ENCODE measurements at places on chromosomes 11 and 22.
A peak's percentile ranks its signal among the peaks of the same experiment; 100 is the strongest.

DNA sequence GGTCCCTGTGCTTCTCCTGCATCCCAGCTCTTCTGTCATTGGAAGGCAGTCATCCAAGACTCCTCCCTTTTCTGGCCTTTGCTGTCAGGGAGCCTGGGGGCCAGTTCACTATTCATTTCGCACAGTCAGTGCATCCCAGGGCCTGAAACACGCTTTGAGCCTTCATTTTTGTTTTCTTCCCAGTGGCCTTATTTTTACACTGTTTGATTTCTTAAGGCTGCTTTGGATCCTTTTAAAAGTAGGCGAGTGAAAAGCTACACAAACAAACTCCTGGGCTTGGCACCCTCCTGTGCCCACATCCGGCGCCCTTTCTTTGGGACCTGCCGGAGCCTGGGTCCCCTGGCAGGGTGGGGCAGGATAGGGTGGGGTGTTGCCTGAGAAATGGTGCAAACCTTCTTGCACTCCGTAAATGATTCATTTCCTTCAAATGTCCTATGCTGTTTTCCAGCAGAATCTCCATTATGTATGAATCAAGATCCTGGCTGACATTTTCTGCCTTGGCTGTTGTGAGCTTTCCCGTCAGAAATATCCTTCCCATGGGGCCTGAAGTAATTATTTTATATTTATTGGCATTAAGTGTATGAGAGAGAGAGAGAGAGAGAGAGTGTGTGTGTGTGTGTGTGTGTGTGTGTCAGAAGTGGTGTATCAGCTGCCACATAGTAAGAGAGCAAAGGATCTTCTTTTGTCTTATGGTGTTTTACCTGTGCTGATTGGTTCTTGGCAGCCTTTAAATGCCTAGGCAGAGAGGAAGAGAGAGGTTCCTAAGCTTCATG, 45.6 kb downstream of the BCR start:
- DNase-seq, result no peak

- DNase-seq, result no peak
Observed at GRCh38 chr11:14374922-14375830, 16.2 kb upstream of the RRAS2 start.

GRCh38 chr11:76184551-76184993, 21.7 kb downstream of the WNT11 start:
- DNase-seq, result no peak

DNA sequence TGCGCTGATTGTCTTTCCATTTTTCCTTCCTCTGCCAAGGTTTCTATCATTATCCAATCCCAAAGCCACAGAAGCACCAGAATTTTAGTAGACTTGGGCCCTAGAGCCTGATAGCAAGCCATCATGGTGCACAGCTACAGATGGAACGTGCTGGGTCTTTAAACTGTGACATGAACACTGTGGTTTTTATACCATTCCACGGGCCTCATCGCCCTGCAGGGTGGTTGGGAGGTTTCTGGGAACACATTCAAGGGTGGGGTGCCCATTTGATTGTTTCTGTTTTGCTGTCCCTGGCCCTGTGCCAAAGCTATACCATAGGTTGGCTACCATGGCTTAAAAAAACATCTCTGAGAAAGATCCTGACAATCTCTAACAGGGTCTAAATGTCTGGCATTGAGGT, 151.9 kb downstream of the CACNA1I start:
- DNase-seq, result no peak

GRCh38 chr11:3641191-3641590, 601 bp downstream of the ART5 start:
- DNase-seq, result no peak

GRCh38 chr22:29788339-29789279, 21.4 kb downstream of the UQCR10 start:
- DNase-seq, result no peak

DNA sequence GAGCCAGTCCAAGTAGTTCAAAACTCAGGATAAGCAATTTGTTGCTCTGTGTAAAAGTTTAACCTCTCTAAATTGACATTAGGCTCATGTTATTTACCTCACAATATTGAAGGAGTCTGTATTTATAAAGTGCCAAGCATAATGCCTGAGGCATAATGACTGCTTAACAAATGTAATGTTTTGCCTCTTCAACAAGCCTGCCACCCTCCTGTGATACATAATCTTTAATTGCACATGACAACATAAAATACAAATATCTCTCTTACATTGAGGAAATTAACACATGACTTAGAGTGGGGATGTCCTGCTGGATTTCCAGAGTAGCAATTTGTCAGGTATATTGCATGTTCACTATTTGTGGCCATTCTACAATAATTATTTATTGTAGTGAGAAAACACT, 469.2 kb upstream of the ANO5 start:
- no peak for DNase-seq

GRCh38 chr22:39212721-39213376, 31.9 kb downstream of the PDGFB start:
- DNase-seq, result peak; percentile 74

- DNase-seq, result no peak
Observed at GRCh38 chr11:45647786-45648185, 17.6 kb downstream of the CHST1 start.

DNA sequence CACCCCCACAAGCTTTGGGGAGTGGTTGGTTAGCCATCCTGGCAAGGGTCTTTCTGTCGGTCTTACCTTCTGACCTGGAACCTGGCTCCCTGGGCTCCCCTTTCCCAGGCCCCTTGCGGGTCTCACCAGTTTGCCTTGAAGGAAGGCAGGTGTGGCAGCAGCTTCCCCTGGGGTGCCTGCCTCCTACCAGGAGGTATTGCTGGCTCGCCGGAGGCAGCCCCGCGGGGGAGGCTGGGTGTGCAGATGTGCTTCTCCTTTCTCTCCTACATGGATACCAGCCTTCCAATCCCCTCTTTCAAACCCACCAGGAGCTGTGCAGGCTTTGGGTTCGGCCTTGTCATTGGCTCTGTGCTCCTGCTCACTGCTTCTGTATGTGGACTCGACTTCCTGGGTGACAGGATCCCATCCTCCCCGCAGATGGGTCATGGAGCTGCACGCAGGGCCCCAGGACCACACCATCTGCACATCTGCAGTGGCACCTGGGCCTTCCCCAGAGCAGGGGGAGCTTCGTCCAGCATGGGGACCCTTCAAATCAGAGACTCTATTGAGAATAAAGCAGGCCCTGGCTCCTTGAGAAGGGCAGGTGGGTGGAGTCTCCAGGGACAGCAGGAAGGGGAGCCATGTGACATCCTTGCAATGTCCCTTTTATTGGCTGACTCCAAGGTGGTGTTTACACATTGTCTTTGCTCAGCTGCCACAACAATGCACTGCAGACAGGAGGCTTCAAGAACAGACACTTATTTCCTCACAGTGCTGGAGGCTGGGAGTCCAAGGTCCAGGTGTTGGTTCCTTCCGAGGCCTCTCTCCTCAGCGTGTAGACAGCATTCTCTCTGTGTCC, 592.0 kb downstream of the BRD1 start:
- no peak for DNase-seq

DNA sequence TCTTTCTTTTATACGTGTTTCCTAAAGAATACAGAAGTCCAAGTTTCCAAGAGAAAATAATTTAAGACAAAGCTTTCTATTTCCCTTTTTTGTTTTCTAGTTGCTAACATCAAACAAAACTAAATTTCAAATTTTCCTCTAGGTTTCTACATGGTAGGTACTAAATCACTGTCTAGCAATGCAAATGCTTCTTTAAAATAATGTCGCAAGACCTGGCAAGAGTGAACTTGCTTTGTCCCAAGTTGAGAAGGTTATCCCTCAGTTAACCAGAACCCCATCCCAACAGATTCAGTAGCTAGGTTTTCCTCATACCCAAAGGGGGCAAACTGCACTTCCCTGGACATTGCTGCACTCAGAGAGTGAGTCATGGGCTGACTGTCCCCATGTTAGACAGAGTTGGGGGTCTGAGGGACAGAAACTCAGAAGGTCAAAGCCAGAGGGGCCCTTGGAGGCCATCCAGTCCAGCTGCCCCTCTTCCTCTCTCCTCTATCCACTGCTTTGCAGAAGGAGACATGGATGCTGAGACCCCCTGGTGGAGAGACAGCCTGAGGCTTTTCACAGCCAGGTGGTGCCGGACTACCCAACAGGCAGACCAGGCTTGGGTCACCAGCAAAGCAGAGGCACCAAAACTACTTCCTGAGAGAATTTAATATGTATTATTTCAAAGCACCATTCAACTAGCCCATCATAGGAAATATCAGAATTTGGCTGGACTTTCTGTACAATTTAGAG, 23.1 kb downstream of the OR2AT4 start:
- no peak for DNase-seq

GRCh38 chr22:21025266-21025665, 7.1 kb downstream of the SLC7A4 start:
- no peak for DNase-seq

DNA sequence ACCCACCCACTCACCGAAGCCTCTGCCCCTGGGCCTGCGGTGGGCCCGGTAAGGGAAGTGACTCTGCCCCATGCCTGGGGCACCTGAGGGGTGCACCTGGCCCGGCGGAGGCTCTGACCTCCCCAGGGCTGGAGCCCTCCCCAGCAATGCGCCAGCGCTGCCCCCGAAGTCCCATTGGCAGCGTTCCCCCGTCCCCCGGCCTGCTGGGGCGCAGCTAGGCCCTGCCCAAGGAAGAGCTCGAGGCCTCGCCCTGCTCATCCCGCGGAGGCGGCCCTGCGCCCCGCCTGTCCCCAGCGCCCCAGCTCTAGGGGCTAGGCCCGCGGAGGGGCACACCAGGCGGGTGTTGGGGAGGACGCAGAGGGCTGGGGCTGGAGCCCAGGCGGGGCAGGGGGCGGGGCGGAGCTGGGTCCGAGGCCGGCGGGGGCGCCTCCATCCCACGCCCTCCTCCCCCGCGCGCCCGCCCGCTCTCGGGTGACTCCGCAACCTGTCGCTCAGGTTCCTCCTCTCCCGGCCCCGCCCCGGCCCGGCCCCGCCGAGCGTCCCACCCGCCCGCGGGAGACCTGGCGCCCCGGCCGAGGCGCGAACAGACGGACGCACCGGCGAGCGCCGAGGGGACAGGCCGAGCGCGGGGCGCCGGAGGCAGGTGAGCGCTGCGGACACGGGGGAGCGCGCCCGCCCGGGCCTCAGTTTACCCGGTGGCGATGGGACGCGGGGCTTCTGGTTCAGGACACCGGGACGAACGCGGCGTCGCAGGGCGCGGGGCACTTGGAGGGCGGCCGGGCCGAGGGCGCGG, at the start of gene EPS8L2:
TSS of gene EPS8L2 (plus strand) at position 586 of the 793 bp plus-strand sequence. CDS start 3,177 bp downstream, outside the sequence.
- no peak for DNase-seq

DNA sequence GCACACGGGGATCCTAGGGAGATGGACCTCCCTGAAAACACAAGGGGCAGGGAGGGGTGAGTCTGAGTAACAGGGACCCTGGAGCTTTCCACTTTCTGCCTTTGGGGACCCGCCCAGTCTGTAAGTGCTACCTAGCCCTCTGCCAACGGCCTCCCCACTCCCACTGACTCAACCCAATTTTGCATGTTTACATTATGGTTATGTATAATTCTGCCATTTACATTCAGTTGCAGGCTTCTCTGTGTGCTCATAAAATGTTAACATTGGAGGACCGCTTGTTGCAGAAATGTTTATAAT, 105.8 kb downstream of the DSCAML1 start:
- DNase-seq, result no peak

DNA sequence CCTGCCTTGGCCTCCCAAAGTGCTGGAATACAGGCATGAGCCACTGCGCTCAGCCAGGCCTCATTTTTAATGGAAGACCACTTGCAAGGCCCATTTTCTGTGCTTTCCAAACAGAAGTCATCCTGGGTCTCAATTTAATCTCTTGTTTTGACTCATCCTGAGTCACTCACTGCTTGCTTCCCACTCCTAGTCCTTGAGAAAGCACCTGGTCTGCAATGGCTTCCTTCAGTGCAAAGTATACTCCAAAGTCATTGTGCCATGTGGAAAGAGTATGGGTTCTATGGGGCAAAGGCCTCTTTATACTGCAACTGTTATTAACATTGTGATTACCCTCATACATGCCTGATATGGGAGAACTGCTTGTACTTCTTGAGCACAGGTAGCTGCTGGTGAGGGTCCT, 18.3 kb upstream of the SLC5A1 start:
- peak; percentile 44 for DNase-seq

DNA sequence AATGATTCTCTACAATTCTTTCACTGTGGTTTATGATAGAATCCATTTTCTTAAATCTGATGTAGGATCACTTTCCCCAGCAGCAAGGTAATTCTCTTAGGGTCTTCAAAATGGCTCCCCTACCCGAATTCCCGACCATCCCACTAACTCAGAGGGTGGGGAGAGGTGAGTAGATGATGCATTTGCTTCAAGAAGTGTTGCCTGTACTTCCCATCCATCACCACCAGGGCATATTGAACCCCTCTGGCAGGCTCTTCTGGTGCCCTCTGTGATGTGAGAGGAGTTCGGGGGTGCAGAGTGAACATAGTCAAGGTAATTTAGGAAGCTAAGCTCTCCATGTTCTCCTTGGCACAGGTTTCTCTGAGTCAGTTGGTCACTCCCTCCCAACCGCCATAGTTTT, 52.3 kb downstream of the ZNRF3 start:
- DNase-seq, result no peak

- DNase-seq, result no peak
Observed at GRCh38 chr11:9787981-9788521, 124.2 kb downstream of the SWAP70 start.

- DNase-seq, result no peak
Observed at GRCh38 chr22:31333641-31334040, 12.5 kb downstream of the PATZ1 start.

- DNase-seq, result no peak
Observed at GRCh38 chr11:63621071-63621470, 6.8 kb upstream of the PLAAT3 start.

GRCh38 chr11:65169164-65169641, 830 bp upstream of the SPDYC start:
- no peak for DNase-seq

DNA sequence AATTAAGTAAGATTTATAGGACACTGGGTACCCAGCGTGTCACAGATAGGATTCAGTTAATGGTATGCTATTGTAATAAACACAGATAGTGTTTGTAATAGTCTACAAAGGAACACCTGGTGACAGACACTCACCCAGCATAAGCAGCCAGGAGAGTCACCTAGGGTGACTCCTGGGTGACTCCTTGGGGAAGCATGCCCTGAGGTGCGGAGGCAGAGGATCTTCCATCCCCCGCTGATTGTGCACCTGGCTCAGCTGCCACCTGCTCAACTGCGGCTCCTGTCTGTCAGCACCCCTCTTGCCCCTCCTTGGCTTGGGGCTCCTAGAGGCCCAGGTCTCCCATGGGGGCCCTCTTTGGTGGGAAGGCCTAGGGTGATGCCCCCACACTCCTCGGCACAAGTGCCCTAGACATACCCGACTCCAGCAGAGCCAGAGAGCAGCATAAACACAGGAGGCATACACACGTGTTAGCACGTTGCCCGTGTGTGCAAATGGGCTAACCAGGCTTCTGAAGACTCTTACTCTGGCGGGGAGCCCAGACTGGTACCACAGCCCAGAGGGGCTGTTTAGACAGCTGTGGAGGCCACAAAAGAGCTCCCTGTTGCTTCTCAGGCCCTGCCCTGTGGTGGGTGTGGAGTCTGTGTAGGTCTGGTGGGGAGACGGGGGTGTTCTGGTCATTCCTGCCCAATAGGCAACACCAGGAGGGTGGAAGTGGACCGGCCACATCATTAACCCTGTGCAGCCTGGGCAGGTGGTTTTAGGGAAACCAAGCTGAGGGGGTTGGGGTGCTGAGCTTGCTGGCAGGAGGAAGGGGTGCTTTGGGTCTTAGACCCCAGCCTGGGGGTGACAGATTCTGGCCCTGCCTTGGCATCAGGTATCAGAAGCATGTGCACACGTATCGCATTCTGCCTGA, 3.0 kb downstream of the INPPL1 start:
- DNase-seq, result no peak

- DNase-seq, result no peak
Observed at GRCh38 chr22:40116496-40117200, 61.1 kb upstream of the TNRC6B start.

GRCh38 chr11:102719620-102720277, 5.0 kb downstream of the MMP8 start:
- no peak for DNase-seq
